Hematopoietic multipotent progenitor cell treated with erythropoietin and hydrocortisone succinate and interleukin-3 and kit ligand, for 4 days (in vitro differentiated cells): ENCODE measurements at places on chromosomes 5 and 9.
A peak's percentile ranks its signal among the peaks of the same experiment; 100 is the strongest.

DNA sequence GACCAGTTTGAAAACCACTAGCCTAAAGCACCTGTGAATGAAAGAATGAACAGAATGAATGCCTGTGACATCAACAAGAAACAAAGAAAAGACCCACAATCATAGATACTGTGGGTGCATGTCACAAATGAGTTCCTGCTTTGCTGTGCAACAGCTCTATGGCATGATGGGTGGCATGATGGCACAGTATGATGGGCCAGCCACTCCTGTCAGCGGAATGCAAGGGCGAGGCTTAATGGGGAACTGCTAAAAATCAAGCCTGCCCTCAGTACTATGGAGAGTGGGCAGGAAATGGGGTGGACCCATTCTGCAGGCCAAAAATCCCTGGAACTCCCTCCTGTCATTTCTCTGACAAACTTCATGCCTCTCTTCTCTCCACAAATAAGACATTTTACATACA is 89.0 kb downstream of the DCP2 start:
- DNase-seq, result no peak

DNA sequence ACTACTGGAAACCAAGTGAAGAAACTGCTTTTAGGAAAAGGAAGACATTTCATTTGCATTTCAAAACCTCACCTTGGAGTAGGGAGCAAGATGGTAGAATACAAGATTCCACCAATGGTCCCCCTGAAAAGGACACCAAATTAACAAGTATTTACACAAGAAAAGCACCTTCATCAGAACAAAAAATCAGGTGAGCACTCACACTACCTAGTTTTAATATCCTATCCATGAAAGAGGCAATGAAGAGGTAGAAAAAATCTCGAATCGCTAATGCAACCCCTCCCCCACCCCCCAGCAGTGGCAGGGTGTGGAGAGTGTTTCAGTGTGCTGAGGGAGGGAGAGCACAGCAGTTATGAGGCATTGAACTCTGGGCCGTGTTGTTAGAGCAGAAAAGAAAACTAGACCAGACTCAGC is 1397.0 kb upstream of the C9orf72 start:
- no peak for DNase-seq

- DNase-seq, result no peak
These were observed 152.3 kb downstream of the GAS1 start for GRCh38 chr9:86795047-86795442.

DNA sequence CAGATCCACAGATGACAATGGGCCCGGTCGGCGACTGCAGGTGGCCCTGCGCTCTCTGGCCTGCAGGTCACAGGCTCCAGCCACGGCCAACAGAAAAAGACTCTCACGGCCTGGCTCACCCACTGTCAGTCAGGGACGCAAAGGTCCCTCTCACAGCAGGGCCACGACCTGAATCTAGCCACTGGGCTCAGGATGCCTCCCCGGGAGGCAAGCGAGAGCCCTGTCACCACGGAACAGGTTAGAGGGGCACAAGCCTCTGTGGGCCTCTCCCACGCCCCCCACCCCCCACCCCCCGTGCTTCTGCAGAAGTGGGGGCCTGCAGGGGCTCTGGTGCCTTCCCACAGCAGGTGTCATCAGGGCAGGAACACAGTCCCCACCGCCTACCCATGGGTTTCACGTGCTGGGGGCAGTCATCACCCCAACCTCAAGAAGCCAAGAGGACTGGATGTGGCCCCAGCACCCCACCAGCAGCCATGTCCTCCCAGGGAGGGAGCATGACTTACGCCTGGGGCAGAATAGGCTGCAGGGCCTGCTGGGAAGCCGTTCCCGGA is 17.3 kb upstream of the EGFL7 start:
- DNase-seq, result peak; percentile 52

GRCh38 chr5:153573326-153574033 is 83.0 kb downstream of the GRIA1 start:
- DNase-seq, result no peak

DNA sequence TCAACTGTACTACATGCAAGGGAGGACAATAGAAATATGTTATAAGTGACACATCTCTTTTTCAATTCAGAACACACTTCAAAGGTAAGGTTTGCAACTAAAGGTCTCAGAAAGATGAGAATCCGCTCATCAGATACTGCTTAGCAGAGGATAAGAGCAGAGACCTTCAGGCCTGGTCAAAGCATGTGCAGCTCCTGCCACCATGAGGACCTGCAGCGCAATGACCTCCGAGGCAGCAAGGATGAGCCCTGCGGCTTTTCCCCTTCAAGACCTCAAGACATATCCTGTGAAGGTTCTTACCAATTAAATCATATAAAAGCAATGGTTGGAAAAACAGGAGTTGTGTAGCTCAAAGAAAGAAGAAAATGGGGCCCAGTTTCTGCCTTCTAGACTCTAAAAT is 135.8 kb downstream of the TRIM36 start:
- DNase-seq, result peak; percentile 18

GRCh38 chr5:73856997-73857396 is 231.0 kb downstream of the ARHGEF28 start:
- DNase-seq, result no peak

DNA sequence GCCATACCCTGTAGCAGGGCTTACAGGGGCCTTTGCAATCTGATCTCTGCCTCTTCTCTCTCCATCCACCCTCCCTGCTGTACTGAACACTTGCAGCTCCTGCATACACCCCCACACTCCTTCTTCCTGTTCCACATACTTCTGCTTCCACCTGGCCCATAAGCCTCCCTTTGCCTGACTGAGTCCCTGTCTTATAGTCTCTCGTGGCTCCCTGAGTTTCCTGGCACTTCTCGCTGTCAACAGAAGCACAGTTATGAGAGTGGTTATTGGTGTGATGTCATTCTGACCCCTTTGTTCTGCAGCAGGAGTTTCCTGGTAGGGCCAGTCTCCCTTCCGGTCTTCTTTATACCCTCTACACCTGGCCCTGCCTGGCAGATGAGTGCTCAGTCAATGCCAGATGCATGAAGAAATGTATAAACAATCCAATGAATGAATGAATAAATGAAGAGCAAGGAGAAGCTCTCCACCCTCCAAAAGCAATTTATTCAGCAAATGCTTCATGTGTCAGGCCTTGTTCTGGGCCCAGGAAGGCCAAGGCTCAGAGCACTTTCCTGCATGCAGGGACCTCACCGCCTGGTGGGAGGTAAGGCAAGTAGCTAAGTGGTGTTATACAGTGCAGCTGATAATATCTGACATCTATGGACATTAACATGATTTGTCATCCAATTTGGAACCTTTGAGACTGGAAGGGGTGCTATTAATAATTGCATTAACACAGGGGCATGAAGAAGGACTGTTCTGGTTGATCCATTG is 20.5 kb upstream of the CSF1R start:
- DNase-seq, result no peak

DNA sequence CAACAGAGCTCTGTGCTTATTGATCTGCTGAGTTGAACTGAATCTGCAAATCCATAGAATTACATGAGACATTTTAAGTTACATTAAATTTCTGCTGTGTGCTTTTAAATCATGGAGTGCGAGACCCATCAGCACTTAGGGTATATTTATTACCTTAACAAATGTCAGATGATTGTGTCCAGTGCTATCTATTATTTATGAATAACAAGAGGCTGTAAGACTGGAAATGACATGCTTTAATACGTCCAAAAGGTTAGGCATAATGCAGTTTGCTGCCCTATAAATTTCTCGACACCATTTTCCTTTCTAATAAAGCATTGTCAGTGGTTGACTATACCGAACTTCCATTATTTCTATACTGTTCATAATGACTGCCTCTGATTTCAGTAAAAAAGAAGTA is 117.6 kb downstream of the SEMA6A start:
- no peak for DNase-seq

GRCh38 chr9:806285-807156 is 35.0 kb upstream of the DMRT1 start:
- peak; percentile 73 for DNase-seq

- DNase-seq, result peak; percentile 96
These were observed 29.3 kb upstream of the OBP2B start for GRCh38 chr9:133238272-133238850.
